AG08396 (cell line): ENCODE measurements at places on chromosomes 4 and X.

- DNase-seq = no peak
These were observed 66.2 kb downstream of the VCX3A start for GRCh38 chrX:6468706-6469105.

DNA sequence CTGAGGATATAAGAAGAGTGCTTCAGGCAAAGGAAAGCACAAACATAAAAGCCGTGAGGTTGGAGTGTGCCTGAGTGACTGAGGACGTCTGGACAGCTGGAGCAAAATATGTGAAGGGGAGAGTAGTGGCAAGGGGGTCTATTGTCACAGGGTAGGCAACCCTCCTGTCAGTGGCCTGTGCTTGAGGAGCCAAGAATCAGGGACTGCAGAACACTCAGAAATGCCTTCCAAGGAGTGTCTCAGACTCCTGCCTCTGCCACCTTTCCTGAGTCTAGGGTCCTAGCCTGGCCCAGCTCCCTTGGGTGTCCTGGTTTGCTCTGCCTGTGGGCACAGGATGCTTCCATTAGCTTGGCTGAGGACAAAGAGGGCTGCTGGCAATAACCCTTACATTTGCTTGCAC is 152.5 kb upstream of the PJA1 start:
- DNase-seq = no peak

DNA sequence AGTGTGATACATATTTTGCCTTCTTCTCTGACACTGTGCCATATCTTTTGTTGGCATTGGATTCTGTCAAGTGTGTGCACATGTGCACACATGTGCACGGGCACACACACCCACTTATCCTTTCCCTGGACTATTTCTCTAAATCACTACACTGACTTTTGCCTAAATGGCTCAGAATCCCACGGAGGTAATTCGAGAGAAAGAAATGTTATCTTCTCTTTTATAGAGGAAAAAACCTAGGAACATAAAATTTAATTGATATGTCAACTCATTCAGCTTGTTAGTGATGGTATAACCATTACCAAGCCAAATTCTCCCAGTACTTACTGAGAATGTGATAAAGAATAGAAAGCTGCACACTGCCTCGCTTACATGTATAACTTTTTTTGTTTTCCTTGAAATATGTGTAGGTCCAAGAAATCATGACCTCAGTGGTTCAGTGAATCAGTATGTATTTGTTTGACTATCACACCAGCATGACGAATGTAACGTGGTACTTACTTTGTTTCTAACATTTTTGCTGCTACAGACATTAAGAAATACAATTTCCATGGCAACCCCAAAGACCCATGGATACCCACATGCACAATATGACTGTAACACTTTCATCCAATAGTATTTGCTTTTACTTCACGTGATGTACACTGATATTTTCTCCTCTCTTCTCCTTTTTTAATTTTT is 163.0 kb downstream of the PCDH7 start:
- no peak for DNase-seq

- DNase-seq = no peak
These were observed 14.3 kb downstream of the ABLIM2 start for GRCh38 chr4:8144359-8144758.

DNA sequence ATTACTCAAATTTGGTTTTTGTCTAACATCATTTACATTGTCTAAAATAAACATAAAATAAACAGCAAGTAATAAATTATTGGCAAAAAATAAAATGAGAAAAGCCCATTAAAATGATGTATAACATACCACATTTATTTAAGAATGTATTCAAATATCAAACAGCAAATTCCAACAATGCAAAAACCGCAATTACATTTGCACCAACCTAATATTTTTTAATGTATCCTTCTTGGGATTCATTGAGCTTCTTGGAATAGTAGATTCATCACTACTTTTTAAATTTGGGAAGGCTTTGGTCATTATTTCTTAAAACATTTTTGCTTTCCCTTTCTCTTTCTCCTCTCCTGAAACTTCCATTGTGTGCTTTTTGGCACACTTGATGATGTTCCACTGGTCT is 400.2 kb downstream of the MAGEE1 start:
- no peak for DNase-seq

GRCh38 chr4:161428180-161428965 is 735.4 kb downstream of the FSTL5 start:
- no peak for DNase-seq
